ENCODE measurements at places on chromosomes 3 and 15.

DNA sequence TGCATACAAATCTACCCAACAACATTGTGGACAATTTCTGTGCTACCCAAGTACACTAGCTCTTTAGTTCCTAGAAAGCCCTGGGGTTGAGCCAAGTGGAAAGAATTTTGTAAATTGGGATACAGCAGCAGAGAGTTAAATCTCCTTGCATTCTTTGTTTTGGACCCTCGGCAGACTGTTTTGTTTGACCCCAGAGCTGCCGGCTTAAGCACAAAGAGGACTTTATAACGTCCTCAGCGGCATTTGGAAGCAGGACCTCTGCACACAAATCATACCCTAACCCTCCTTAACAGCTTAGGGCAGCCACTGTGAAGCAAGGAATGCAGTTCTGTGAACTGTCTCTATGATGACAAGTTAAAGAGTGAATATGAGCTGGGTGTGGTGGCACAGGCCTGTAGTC lies 415.3 kb downstream of the CNTN4 start:
- no peak for DNase-seq

GRCh38 chr15:71230303-71230702 lies 115.0 kb downstream of the THSD4 start:
- no peak for DNase-seq

DNA sequence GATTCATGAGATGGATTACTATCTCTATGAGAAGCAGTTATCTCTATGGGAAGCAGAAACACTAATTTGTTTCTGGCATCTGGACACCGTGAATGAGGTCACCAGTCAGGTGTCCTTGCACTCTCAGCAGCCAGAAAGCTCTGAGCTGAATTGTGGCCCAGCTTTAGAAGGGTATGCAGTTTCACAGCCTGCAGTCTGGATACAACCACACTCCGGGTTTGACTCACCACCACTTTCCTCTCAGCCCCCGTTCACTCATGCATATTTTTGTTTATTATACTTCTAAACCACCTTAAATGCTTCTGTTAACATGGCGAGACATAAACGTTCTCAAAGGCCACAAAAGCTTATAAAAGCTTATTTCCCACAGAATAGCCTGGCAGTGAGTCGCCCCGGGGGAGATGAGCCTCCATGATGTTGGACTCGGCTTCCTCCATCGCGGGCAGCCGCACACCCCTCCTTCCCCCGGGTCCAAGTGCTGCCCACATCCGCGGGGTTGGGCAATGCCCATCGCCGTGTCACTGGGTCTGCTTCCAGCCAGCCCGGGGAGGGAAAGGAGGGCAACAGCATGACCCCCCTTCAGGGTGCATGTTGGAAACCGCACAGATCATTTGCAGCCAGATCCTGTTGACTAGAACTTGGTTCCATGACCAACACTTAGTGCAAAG lies 16.8 kb upstream of the SLC41A3 start:
- no peak for DNase-seq

- DNase-seq: no peak
These were observed 18.3 kb upstream of the IGF2BP2 start for GRCh38 chr3:185843126-185843525.

GRCh38 chr3:69932501-69932900 lies 67.0 kb upstream of the SAMMSON start:
- no peak for DNase-seq

DNA sequence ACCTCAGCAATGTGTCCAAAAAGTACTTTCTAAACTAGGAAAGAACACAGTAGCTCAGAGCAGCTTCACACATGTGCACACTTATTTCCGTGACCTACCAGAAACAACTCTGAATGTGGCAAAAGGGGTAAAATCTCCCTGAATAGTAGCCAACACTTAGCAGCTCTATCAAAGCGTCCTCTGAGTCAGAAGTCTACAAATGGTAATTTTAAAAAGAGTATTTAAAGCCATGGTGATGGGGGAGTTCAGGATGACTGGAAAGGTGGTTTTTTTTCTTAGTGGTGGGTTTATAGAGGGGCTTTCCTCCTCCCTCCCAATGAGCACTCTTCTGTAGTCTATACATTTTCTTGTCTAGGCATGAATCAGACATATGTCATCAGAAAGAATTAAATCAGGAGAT lies 223.8 kb upstream of the PRICKLE2 start:
- DNase-seq: no peak

DNA sequence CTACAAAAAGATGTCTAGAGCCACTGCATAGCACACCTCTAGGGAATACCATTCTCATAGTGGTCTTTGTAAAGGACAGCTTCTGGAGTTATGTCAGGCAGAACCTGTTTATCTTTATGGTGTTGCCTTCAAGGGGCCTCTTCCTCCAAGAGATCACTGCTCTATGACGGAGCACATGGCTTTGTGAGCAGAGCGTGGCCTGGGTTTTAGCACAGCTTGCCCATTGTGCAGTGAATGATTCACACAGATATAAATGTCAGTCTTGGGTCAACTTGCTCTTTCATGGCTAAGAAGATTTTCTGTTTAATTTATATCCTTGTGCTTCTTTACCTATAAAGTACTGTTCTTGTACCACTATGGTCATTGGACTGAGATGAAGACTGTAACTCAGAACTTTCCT lies 41.5 kb upstream of the RBMS3 start:
- no peak for DNase-seq

- no peak for DNase-seq
These were observed 1.9 kb downstream of the PLOD2 start for GRCh38 chr3:146159037-146159436.

- DNase-seq: no peak
These were observed 40.5 kb downstream of the DPPA2 start for GRCh38 chr3:109275702-109276293.

DNA sequence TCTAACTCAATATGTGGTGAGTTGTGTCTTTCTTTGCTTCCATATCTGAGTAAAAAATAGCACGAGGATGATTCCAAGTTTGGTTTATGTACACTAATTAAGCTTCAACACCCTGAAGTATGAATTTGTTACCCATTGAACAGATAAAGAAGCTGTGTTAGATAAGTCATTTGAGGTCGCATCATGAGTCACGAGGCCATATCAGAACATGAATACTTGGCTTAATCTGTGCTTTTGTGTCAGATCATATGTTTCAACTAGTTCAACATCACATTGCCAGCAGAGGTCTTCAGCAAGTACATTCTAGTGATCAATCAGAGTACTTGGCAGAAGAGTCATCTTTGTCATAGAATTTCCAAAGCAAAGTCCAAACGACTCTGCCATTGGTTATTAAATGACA lies 26.3 kb upstream of the MITF start:
- no peak for DNase-seq

All from D721Med (cell line).